ENCODE measurements at places on chromosomes 7 and 10.

- no peaks in the 10 kb centered on the region for H3K4me1 ChIP-seq
- H3K4me3 ChIP-seq, result no peak overlapping the region
- no peak overlapping the region for H3K27ac ChIP-seq
- no peaks in the 10 kb centered on the region for H3K36me3 ChIP-seq
- H3K27me3 ChIP-seq, result no peaks in the 10 kb centered on the region
These were observed 582.1 kb downstream of the PTPRN2 start for GRCh38 chr7:158005531-158005930.

DNA sequence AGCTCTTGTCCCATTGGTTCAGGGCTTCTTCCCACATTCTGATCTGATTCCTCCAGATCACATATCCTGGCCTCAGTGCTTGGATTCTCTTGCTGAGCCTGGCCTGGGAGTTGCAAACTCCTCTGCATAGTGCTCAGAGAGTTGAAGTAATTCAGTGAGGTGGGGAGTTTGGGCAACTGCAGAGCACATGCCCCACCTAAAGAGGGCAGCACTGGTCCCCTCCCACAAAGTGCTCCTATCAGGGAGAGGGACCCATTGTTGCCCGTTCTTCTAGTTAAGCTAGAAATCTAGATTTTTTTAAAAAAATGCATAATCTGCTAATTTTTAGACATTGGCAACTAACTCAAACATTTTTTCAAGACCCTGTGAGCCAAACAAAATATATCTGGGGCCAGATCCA lies 45.1 kb downstream of the CHN2 start:
- H3K36me3 ChIP-seq, result no peaks in the 10 kb centered on the region
- no peak overlapping the region for H3K27ac ChIP-seq
- H3K4me1 ChIP-seq, result no peaks in the 10 kb centered on the region
- no peak overlapping the region for H3K4me3 ChIP-seq

DNA sequence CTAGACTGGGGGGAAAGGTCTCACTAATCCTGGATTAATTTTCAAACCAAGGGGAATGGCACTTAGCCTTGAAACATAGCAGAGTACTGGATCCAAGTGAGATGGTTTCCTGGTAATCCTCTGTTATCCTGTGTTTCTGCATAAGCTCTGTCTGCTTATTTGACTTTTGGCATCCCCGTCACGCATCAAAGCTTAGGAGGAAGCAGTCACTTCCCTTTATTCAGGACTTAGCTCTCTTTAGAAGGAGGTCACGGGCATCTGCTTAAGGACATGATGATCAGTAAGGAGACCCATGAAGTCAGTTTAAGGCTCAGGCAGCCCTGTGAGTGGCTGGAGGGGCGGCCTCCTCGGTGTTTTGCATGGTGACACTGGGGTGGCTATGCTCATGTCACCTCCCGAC lies 30.0 kb downstream of the TSPAN15 start:
- no peaks in the 10 kb centered on the region for H3K4me1 ChIP-seq
- DNase-seq, result peak; percentile 47
- H3K36me3 ChIP-seq, result no peaks in the 10 kb centered on the region

DNA sequence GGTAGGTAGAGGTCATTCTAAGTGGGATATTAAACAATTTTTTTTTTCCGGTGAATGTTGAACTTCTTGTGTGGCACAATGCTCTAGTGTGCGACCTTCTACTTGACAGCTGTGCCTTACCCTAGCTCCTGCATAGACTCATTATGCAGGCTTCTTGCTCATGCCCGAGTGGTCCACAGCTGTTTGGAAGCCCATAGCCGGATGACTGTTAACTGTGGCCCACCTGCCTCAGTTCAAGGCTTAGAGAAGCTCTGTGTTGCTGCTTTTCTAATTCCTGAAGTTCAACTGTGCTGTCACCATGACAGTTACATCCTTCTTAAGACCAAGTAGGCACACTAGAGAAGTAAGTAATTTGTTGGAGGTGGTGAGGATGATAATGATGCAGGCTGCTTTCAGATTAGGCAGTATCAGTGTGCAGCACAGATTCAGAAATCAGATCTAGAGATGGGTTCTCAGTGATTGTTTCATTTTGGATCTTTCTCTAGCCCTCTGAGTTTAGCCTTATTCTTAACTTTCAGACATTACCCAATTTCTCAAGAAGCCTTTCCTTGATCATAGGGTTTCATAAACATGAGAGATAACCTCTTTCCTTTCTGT lies 278.4 kb downstream of the PHF14 start:
- H3K36me3 ChIP-seq, result no peaks in the 10 kb centered on the region
- no peaks in the 10 kb centered on the region for H3K27me3 ChIP-seq

DNA sequence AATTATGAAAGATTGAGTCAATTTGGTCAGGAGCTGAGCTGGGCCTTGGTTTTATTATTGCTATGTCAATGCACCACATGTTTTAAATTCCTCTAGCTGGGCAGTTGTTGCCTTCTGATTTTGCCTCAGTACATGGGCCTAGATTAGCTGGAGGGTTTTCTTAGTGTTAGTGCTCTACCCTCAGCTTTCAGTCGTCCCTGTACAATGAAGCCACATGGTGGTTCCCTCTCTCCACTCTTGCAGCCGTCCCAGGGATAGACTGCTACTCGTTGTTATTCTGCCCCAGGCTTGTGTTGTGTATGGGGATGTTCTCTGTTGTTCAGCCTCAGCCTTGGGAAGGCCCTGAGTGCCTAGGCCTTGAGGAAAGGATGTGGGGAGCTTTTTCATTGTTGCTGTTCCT lies 37.0 kb downstream of the NHLRC2 start:
- H3K27ac ChIP-seq, result no peak overlapping the region
- H3K36me3 ChIP-seq, result no peaks in the 10 kb centered on the region
- no peaks in the 10 kb centered on the region for H3K27me3 ChIP-seq
- no peak overlapping the region for H3K4me3 ChIP-seq
- peaks cover 1% of the 10 kb centered on the region for H3K4me1 ChIP-seq

DNA sequence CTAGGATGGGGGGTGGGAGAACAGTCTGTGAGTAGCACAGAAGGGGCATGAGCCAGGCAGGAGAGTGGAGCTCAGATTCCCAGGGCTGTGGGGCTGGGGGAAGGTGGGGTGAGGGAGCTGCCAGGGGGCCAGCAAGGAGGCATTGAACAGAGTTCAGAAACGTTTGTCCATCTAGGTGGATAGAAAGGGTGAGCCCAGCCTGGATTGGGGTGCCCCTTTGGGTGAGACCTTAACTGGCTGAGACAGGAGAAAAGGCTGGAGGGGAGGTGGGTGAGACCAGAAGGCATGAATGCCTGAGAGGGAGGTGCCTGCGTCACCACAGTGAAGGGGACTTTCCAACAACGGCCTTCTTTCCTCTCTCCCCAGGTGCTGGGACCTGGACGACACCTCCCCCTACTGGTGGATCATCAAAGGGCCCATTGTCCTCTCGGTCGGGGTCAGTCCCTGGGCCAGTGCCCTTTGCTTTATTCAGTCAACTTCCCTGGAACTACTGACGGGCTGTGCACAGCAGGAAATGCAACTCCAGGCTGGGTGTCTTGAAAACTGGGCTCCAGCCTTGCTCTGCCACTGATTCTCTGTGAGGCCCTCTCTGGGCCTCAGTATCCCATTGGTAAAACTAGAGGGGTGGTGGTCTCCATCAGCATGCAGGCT lies 11.0 kb downstream of the GHRHR start:
- no peaks in the 10 kb centered on the region for H3K4me1 ChIP-seq
- no peaks in the 10 kb centered on the region for H3K36me3 ChIP-seq
- no peaks in the 10 kb centered on the region for H3K27me3 ChIP-seq
- peak; percentile 70 for DNase-seq

DNA sequence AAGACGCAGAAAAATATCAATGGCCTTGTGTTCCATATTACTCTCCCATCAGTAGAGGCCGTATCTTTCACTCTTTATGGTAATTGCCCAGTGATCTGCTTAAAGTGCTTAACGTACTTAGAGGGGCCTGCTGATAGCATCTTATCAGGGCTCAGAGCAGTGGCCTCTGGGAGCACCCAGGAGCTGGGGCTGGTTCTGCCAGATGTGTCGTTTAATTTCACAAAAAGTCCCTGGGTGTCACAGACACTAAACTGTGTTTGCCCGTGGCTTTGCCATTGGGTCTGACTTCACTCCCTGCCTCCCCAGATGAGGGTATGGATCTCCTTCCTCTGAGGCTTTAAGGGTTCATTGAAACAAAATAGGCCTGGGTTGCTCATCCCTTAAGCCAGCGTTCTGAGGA lies 435.3 kb downstream of the GATA3 start:
- H3K4me3 ChIP-seq, result no peak overlapping the region
- no peak for DNase-seq
- H3K27ac ChIP-seq, result no peak overlapping the region
- no peaks in the 10 kb centered on the region for H3K27me3 ChIP-seq
- no peaks in the 10 kb centered on the region for H3K36me3 ChIP-seq

DNA sequence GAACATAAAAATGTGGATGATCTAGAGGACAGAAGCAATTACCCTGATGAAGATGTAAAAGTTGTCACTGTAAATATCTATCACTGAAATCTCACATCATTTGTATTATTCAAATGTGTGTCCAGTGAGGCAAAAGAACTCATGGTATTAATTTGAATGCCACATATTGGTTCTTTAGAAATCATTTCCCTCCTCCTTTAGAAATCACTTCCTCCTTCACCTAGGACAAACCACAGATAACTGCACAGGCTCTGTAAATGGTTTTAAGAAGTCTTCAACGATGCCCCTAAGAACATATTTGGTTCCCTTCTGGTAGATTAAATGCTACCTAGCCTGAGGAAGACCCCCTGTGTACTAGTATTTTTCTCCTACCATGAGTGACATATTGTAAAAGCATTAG lies 33.1 kb upstream of the ZNF518A start:
- H3K27ac ChIP-seq, result no peak overlapping the region
- H3K4me1 ChIP-seq, result no peaks in the 10 kb centered on the region
- no peak overlapping the region for H3K4me3 ChIP-seq
- no peaks in the 10 kb centered on the region for H3K36me3 ChIP-seq
- no peaks in the 10 kb centered on the region for H3K27me3 ChIP-seq
- no peak for DNase-seq

- no peak for DNase-seq
- no peaks in the 10 kb centered on the region for H3K27me3 ChIP-seq
- peak overlapping the region; percentile 77 for H3K27ac ChIP-seq
- H3K36me3 ChIP-seq, result no peaks in the 10 kb centered on the region
- H3K4me1 ChIP-seq, result no peaks in the 10 kb centered on the region
- no peak overlapping the region for H3K4me3 ChIP-seq
These were observed 48.9 kb upstream of the IGFBP3 start for GRCh38 chr7:45969940-45970339.

DNA sequence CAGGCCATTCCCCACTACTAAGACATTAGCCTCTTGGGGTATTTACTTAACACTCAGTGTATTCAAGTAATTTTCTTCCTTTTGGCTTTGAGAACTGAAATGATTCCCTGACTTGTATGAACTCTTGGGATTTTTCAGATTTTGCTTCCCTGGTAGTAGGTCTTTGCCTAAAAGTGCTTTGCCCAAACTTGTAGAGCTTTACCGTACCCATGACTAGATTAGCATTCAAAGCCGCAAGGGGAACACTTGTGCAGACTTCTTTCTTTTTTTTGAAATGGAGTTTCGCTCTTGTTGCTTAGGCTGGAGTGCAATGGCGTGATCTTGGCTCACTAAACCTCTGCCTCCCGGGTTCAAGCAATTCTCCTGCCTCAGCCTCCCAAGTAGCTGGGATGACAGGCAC lies 6.1 kb upstream of the STAM start:
- no peaks in the 10 kb centered on the region for H3K27me3 ChIP-seq
- H3K27ac ChIP-seq, result no peak overlapping the region
- H3K4me3 ChIP-seq, result no peak overlapping the region
- no peaks in the 10 kb centered on the region for H3K4me1 ChIP-seq
- H3K36me3 ChIP-seq, result no peaks in the 10 kb centered on the region

- no peaks in the 10 kb centered on the region for H3K36me3 ChIP-seq
- DNase-seq, result no peak
- H3K4me3 ChIP-seq, result no peak overlapping the region
These were observed 611.2 kb downstream of the SDK1 start for GRCh38 chr7:3912291-3912690.

DNA sequence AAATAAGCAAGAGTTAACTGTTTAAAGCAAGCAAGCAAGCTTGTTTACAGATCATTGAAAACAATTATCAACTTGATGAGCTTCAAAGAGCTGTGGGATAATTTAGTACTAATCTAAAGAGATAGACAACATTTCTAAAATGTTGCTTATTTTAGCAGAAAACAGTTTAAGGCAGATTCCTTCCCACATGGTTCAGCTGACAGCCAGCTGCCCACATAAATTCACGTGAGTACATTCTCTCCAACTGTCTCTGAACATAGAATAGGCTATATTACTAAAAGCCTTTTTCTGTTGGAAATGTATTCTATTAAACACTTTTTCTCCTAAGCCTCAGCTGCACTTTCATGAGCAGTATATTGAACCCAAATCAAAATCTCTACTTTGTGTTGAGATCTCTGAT lies 174.1 kb downstream of the LRRN3 start:
- H3K36me3 ChIP-seq, result no peaks in the 10 kb centered on the region
- H3K4me3 ChIP-seq, result no peak overlapping the region
- no peak overlapping the region for H3K27ac ChIP-seq
- no peak for DNase-seq
- H3K4me1 ChIP-seq, result peaks cover 1% of the 10 kb centered on the region

GRCh38 chr10:84783386-84783785 lies 455.0 kb downstream of the CCSER2 start:
- H3K4me3 ChIP-seq, result no peak overlapping the region
- no peaks in the 10 kb centered on the region for H3K36me3 ChIP-seq
- no peak overlapping the region for H3K27ac ChIP-seq
- no peak for DNase-seq
- no peaks in the 10 kb centered on the region for H3K27me3 ChIP-seq

- H3K27ac ChIP-seq, result no peak overlapping the region
- H3K4me3 ChIP-seq, result no peak overlapping the region
- H3K36me3 ChIP-seq, result peaks cover 1% of the 10 kb centered on the region
- peaks cover 8% of the 10 kb centered on the region for H3K4me1 ChIP-seq
These were observed 27.8 kb downstream of the NET1 start for GRCh38 chr10:5440206-5440605.

DNA sequence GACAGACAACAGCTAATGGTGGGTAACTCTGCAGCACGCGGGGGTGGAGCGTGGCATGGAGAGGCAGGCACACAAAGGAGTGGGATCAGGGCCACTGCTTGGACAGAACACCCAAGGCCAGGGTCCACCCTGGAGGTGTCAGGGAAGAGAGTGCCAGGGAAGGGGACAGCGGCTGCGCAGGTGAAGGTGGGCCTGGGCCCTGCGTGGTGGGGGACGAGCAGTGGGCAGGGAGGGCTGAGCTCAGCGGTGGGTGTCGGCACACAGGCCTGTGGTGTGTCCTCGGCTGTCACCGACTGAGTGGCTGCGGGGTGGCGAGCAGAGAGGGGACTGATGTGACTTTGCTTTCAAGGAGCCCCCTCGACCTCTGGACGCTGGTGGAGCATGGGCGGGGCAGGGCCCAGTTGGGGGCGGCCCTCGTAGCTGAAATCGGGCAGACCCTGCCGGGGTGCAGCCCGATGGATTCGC lies 8.4 kb upstream of the SCART1 start:
- H3K27ac ChIP-seq, result no peak overlapping the region
- H3K27me3 ChIP-seq, result no peaks in the 10 kb centered on the region
- DNase-seq, result peak; percentile 72
- H3K36me3 ChIP-seq, result no peaks in the 10 kb centered on the region
- no peaks in the 10 kb centered on the region for H3K4me1 ChIP-seq

- H3K4me1 ChIP-seq, result no peaks in the 10 kb centered on the region
- no peaks in the 10 kb centered on the region for H3K27me3 ChIP-seq
- no peak overlapping the region for H3K4me3 ChIP-seq
- no peak overlapping the region for H3K27ac ChIP-seq
These were observed 157.5 kb downstream of the SLIT1 start for GRCh38 chr10:97028126-97028831.
